ENCODE measurements at places on chromosomes 5 and 9.

DNA sequence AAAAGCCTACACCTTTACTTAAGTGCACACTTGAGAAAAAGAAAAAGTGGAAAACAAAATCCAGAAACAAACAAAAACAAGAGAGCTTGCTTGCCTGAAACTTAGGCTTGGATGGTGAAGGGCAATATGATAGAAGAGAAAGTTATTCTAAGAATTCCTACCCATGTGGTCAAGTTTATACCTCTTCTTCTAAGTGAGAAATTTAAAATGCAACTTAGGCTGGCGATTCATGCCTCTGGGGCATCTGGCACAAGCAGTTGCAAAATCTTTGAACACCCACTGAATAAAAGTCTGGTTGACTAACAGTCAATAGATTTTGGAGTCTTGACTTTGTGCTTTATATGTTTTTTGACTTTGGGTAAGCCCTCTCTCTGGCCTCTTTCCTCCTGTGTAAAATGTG, 239.6 kb downstream of the KDM4C start:
- DNase-seq: no peak

GRCh38 chr5:134536876-134537275, 11.4 kb downstream of the JADE2 start:
- DNase-seq: no peak

GRCh38 chr9:92328225-92328624, 2.5 kb downstream of the CENPP start:
- DNase-seq: peak; percentile 31

DNA sequence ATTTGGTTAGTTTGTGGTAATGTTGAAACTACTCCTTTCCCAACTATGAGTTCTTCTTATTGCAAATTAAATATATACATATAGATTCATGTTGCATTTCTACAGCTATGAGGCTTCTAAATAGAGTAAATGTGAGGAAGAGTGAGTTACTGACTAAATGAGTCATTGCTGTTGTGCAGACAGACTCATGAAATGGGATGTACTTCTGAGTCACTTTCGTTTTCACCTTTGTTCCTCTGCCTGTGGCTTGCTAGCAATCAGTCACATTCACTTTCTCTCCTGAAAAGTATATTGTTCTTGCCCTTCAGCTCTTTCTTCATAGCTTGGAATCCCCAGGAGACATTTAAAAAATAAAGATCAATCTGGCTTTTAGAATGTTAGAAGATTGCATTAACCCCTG, 295.5 kb upstream of the SMC2 start:
- peak; percentile 84 for DNase-seq

DNA sequence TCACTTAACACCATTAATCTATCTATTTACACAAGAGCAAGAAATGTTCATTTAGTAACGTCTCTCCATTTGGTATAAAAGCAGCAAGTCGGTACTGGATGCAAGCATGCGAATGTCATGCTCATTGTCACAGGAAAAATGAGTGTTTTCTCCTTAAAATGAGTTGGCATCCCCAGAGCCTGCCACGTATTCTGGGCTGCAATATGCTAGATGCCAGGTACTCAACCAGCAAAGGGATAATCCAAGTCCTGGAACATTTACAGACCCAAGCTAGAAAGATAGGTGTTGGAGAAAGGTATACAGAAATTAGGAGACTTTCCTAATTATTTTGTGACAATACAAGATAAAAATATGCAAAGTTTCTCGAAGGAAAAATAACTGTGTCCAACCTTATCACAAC, 217.5 kb downstream of the EBF1 start:
- DNase-seq: no peak

DNA sequence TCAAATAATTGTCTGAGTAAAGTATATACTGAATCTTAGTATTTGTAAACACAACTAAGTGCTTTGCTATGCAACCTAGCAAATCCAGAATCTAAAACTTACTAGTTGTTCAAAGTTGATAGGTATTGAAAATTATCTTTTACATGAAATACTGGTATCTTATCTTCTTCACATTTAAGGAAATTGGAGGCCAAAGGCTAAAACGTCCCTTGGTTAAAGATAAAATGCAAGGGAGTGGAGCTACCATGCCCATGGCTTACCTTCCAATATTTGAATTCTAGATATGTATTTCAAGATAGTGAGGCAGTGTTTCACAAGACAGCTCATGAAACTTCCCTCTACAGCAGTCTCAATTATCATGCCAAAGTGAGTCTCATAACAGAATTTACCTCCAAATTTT, 373.5 kb downstream of the KIAA0825 start:
- no peak for DNase-seq

GRCh38 chr9:23254404-23255184, 571.4 kb downstream of the ELAVL2 start:
- no peak for DNase-seq

DNA sequence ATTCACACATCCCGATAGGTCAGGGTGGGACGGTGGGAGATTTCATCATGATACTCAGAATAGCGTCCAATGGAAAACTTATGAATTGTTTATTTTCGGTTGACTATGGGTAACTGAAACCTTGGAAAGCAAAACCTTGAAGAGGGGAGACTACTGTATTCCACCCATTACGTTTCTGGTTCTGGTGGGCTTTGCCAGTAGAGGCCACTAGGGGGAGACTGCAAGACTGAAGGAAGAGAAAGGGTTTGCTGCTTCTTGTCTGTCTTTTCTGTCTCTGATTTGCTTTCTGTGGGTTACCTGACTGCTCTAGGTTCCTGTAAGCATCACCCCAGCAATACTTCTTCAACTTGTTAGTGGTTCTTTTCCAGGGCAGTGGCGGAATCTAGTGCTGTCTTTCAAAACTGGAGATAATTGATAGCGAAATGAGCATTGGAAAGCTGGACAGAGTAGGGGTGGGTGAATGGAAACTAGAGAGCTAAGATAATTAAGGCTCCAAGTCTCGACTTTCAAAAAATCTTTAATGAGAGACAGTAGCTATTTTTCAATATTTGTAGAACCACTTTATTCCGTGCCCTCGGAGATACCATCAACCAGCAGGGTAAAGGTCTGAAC, 27.0 kb downstream of the GRIN3A start:
- DNase-seq: peak; percentile 3

DNA sequence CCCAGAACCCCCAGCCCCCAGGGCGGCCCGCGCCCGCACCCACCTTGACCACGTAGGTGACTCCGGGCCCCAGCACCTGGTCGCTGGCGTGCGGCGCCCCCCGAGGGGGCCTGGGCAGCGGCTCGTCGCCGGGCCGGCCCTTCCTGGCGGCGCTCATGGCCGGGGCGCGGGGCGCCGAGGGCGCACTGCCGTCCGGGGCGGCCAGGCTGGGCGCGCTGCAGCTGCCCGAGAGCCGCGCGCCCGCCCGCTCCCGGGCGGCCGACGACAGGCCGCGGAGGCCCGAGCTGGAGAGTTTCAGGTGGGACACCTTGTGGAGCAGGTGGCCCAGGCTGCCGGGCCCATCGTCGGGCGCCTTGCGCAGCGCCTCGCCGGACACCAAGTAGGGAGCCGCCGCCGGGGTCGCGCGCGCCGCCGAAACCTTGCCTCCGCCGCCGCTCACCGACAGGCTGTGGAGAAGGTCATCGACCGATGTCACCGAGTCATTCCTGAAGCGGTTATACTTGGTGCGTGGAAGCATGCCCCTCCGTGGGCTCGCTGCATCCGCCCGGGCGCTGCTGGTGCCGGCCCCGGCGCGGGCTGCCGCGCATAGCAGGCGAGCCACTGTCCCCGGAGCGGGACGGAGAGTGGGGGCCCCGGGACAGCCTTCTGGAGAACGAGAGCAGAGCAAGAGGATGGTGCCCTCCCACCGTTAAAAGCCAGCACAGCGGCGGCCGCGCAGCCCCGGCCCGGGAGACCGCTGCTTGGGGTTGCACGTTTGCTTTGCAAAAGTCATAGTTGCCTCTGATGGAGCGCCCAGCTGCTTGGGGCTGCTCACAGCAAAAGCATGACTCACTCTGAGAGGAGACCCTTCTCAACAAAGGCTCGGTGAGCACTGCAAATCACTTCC, at the start of gene SHC3:
Gene SHC3 (minus strand): TSS at position 875 of the 886 bp plus-strand sequence. CDS start 358 bp downstream, at position 517.
- no peak for DNase-seq

- no peak for DNase-seq
These were observed 81.6 kb downstream of the PLPP1 start for GRCh38 chr5:55453211-55453610.

DNA sequence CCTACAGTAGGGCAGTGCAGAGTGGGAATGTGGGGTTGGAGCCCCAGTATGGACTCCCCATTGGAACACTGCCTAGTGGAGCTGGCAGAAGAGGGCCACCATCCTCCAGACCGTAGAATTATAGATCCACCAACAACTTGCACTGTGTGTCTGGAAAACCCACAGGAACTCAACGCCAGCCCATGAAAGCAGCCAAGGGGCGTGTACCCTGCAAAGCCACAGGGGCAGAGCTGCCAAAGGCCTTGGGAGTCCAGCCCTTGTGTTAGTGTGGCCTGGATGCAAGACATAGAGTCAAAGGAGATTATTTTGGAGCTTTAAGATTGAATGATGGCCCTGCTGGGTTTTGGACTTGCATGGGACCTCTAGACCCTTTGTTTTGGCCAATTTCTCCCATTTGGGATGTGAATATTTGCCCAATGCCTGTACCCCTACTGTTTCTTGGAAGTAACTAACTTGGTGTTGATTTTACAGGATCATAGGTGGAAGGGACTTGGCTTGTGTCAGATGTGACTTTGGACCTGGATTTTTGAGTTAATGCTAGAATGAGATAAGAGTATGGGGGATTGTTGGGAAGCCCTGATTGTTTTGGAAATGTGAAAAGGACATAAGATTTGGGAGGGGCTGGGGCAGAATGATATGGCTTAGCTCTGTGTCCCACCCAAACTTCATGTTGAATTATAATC, 266.8 kb downstream of the SEMA5A start:
- DNase-seq: no peak

DNA sequence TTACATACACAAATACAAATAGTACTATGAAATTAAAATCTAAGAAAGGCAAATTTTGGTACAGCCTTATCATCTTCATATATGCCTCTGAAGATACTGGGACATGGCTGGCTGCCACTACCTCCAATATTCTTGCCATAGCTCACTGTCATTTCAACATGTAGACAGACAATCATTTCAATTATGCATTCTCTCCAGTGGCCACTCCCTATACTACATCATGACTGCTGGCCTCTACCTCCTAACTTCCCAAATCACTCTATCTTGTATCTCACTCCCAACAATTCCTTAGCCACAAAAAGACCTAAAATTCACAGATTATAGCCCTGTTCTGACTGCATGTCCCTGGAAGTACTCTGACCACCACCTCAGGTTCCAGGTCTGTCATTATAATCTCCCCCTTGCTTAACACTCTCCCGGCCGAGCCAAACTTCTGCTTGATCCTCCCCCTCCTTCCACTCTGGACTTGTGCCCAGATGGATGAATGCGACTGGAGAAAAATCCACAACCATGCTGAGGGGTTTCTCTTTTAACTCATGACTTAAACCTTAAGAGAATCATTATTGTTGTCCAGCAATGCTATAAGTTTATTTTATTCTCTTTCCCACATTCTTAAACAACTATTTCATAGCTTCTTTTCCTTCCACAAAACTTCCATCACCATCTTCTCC, 225.3 kb upstream of the TLE4 start:
- DNase-seq: no peak
